ENCODE measurements at places on chromosomes 1 and 21. TPM values are rescaled to one million over a fixed set of nuclear protein-coding genes. Genes with fewer than 3 reads are reported as not detected.

DNA sequence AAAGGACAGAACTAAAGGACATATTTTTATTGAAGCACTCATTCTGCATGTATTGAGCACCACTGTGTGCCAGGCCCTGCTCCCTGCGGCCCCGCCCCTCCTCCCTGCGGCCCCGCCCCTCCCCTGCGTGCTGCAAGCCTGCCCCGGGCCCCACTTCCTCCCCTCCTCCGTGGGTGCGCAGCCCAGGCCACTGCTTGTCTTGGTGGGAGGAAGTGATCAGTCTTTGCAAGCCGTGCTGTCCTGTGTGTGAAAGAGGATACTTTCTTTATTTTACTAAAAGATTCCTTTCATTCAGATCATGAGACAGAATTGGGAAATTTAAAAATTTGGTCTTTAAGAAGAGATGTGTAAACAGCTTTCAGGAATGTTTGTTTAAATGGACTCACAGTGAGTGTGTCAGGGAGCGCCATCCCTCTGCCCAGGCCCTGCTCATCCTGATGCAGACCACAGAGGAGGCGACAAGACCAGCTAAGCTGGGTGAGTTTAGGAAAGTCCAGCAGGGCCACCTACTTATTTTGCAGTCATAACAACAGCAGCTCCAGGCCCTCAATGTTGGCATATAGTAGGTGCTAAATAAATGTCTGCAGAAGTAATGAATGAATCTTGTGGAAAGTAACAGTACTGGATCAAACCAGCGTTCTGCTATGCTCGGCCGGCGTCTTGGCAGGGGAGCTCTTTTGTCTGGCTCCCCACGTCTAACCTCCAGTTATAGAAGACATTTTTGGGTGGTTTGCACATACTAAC lies 88.3 kb upstream of the SELENON start:
- no peak for DNase-seq

DNA sequence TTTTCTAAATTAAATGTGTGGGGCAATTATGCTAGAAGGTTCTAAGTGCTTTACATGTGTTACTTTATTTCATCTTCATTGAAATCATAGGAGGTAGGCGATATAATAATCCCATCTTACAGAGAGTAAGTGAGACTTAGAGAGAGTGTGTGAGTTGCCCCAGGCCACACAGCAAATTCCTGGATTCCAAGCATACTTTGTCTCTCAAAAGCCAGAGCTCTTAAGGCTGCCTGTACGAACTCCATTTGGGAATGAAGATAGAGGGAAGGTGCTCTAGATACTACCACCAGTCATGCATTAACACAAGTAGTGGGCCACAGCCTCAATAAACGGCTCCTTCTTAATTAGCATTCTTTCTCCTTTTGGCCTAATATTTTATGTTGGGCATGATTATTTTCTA lies 170.1 kb downstream of the SIPA1L2 start:
- DNase-seq = no peak

GRCh38 chr21:38244885-38245869 lies 11.6 kb upstream of the KCNJ15 start:
- DNase-seq = peak; percentile 82

DNA sequence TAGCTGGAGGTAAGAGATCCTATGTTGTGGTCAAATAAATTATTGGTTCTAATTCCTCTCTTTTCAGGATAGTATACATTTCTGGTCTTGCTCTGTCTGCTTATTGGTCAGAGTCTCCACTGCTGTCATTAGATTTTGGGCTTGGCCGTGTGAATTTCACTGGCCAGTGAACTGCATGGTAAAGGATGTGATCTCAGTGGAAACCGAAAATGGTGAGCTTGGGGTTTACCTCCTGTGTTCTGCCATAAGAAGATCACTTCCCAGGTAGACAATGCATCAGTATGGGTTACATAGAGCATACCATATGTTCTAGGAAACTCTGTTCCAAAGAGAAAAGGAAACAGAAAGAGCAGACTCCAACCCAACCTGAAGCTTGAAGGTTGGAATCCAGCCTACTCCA lies 1123.3 kb upstream of the B3GALT2 start:
- no peak for DNase-seq

AVPR1B gene
- total RNA-seq = not detected

UBQLN4 gene
- total RNA-seq = 13.0 TPM

- DNase-seq = no peak
Measured at GRCh38 chr1:117045644-117046043, 14.5 kb upstream of the TTF2 start.

GRCh38 chr1:148352470-148353053 lies 130.5 kb downstream of the PPIAL4G start:
- peak; percentile 66 for DNase-seq

- DNase-seq = no peak
Measured at GRCh38 chr1:108000620-108001111, 35.7 kb upstream of the VAV3 start.

DNA sequence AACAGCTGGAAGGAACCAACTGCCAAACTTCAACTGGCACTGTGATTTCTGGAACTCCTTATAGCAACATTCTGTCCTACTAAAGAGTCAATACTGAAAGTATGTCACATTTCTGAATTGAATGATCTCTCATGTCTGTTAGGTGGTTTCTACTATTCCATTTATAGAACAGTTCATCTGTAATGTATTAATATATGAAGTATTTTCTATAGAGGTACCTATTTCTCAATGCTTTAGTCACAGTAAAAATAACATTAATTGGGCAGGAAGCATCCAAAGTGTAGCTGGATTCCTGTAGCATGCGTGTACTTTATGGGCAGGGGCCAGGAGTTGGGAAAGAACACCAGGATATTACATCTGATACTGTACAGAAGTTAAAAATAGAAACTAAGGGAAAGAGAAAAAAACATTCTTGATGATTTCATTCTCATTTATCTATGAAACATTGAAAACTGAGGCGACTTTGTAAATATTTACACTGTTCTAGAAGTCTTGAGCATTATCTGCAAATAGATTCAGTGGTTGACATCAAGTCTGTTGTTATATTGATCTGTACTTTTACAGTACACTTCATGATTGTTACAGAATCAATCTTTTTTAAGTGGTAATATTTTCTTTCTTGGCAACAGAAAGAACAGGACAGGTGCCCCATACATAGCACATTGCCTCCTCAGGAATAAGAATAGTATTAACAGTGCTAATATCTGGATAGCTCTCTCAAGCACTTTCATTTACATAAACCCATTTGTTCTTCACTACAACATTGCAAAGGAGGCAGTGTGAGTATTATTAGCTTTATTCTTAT lies 6.2 kb upstream of the ZNF281 start:
- peak; percentile 89 for DNase-seq

SZT2 gene
- 42.0 TPM for total RNA-seq

KMO gene
- total RNA-seq = under 0.01 TPM

GRCh38 chr1:197234581-197234980 lies 33.5 kb upstream of the CRB1 start:
- DNase-seq = no peak

SPAG17 gene
- 3.3 TPM for total RNA-seq

DNA sequence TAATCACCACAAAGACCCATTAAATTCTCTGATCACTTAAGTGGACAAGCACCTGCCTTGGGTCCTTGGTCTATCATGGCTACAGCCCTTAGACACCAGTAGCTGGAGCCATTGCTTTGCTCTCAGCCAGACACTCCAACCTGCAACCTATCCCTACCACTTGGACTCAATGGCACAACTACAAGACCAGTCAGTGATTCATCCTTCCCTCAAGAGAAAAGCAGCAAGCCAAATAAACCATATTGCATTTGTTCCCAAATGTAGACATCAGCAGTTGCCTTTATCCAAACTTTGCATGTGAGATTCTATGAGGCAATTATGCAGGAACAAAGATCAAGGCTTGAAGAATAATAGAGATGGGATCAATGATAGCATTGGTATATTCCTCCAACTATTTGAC lies 263.4 kb downstream of the HHIPL2 start:
- no peak for DNase-seq

DRAXIN gene
- total RNA-seq = under 0.01 TPM

GRCh38 chr1:118338936-118339335 lies 153.9 kb upstream of the SPAG17 start:
- DNase-seq = no peak

AMIGO1 gene
- total RNA-seq = 2.5 TPM

DNA sequence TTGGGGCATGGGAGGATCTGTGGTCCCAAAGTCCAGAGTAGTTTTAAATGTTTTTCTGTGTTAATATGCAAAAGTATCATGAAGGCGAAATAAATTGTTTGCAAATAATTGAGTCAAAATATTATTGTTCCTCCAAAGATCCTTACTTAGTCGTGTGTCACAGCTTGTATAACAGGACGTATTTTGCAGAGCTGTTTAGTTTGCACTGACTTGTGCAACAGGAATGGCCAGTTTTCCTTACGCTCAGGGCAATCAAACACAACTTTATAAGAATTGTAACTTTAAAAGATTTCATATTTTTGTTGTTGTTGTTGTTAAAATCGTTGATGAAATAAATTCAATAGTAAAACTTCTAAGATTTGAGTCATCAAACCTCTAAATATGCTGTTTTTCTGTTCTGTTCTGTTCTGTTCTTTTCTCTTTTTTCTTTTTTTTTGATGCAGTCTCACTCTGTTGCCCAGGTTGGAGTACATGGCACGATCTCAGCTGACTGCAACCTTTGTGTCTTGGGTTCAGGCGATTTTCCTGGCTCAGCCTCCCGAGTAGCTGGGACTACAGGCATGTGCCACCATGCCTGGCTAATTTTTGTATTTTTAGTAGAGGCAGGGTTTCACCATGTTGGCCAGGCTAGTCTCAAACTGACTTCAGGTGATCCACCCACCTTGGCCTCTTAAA lies 60.6 kb downstream of the UCK2 start:
- no peak for DNase-seq

DNA sequence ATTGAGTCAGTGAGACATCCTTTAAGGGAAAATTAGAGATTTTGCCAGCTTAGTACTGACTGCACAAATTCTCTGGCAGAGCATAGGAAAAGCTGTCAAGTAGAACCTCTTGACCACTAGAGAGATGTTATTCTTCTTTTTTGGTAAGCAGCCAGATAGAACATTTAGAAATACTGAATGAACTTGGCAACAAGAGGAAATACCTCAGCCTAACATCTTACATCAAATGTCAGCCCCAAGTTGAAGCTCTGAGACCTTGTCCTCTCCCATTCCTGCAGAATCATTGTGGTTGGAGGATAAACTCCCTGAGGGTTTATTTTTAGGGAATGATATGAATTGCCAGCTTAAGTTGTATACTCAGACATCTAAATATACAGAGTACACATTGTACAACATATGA lies 53.5 kb downstream of the MIGA1 start:
- DNase-seq = peak; percentile 51

OLIG2 gene
- total RNA-seq = not detected

SLC16A4 gene
- total RNA-seq = 76.0 TPM

DNA sequence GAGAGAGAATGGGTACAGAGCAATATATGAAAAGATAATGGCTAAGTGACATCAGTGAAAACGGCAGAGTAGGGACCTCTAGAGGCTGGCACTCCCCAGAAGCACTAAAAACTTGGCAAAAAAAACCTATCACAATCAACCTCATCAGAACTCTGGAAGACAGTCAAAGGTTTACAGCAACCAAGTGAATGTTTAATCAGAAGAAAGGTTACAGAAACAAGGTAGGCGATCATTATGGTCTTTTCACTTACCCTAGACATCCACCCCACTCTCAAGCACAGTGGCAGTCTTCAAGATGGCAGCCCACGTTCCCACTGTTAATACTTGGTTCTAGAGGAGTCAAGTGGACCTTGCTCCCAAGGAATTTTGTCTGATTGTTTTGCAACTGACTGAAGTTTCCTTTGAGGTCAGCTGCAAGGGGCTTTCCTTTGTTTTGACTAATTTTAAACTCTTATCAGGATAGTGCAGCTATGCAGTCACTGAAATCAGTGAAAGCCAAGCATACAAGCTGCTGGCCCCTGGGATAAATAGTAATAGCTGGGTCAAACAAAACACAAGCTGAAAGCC lies 7.2 kb downstream of the KIFAP3 start:
- no peak for DNase-seq
